ENCODE measurements at places on chromosomes 7 and 10.

DNA sequence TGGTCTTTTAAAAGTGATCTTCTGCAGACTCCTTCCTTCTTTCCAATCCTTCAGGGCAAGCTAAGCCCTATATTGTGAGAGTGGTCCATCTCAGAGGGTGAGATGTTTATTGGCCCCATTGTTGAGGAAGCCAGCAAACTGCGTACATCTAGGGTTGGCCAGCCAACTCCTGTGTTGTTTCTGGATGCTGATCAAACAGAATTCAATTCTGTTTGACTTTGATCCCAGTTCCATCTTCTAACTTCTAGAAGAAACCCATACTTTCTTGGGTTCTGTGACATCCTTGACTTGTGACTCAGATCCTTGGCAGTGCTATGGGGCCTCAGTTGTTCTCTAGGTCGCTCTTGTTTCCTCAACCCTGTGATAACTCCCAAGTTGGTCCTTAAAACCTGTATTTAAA lies 116.2 kb downstream of the LSMEM1 start:
- no peak for DNase-seq

DNA sequence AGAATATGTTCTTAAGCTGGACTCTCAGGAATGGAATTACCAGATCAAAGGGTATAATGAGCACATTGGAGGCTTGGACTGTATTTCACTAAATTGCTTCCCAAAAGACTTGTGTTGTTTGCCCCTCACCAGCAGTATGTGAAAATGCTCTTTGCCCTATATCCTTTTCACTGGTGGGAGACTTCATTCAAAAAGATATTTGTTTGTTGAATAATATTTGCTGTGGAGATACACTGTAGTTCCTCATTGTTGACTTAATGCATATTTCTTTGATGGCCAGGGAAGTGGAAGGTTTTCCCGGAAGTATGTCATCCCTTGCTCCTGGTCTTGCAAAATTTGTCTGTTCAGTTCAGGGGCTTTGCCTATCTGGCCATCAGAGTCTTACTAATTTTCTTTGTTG lies 19.4 kb downstream of the GSTO2 start:
- DNase-seq = no peak

GRCh38 chr7:91869661-91870060 lies 10.8 kb downstream of the MTERF1 start:
- DNase-seq = no peak

DNA sequence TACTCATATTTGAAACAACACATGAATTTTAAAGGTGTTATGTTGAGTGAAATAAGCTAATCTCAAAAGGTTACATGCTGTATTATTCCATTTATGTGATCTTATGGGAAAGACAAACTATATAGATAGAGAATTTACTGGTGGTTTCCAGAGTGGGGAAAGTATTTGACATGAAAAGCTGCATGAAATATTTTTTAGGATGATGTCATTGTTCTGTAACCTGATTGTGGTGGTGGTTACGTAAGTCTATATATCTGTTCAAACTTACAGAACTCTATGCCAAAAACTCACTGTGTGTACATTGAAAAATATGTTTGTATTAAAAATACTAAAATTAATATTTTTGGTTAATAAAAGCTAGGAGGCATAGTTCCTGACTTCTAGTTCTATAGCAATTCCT lies 453.0 kb downstream of the SORCS3 start:
- DNase-seq = no peak

GRCh38 chr7:101319401-101319800 lies 2.2 kb downstream of the IFT22 start:
- DNase-seq = no peak

DNA sequence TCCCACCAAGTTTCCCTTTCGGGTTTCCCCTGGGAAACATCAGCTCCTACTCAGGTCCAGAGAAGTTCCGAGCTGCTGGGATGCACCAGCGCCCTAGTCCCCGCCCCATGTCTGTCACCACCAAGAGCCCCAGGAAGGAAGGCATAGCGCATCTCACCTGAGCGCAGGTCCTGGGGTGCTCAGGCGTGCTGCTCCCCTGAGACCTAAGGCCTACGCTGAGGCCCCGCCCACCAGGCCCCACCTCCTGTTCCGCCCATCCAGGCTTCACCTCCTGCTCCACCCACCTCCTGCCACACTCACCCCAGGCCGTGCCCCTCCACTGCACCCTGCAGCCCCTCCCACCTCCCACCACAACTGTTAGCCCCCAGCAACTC lies 1.2 kb upstream of the TFR2 start:
- DNase-seq = peak; percentile 36

DNA sequence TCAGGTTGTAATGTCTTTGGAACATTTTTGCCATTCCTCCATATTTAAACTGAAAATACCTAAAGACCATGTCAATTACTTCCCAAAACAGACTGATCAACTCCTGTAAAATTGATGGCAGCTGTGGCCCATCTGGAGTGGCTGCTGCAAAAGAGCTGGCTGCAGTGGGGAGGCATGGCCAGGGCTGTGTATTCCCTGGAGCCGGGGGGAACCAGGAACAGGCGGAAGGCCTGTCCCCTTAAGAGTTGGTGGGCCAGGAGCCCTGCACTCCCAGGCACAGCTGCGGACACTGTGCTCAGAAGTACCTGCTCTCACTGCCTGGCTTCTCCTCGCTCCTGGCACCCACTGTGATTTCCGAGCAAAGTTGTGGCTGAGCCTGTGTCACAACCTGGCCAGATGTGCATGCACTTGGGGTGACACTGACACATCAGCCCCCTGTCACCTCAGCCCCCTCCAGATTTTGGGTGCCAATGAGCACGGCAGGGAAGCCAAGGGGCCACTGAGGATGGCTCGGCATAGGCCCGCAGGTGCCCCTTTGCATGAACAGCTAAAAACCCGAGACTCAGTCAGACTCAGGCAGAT lies 116.1 kb downstream of the DGKB start:
- DNase-seq = no peak

DNA sequence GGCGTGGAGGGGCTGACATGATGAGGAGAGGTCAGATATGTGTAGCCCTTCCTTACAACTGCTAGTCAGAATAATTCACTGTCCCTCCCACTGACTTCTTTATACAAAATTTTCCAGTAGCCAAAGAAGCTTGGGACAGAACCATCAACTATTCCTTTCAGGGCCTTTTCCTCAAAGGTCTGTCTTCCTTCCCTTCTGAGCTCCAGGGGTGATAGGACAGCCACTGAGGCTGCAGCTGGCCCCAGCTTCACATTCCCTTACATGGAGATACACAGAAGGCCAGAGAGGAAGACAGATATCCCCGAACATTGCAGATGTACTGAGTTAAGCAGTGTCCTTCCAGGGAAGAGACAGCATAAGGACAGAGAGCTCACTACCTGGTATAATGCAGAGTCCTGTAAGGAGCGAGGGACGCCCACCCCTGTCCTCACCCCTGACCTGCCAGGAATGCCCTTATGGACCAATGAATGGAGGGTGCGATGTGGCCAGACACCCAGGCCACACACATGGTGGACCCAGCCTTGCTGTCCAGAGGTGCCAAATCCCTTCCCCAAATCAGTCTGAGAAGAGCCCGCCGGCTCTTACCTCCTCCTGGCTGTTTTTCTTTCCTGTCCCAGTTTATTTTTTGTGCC lies 754.7 kb downstream of the GRID1 start:
- no peak for DNase-seq

- no peak for DNase-seq
Observed at GRCh38 chr10:96468845-96469244, 44.9 kb downstream of the TLL2 start.

- DNase-seq = no peak
Observed at GRCh38 chr10:4260483-4261124, 475.6 kb upstream of the KLF6 start.

DNA sequence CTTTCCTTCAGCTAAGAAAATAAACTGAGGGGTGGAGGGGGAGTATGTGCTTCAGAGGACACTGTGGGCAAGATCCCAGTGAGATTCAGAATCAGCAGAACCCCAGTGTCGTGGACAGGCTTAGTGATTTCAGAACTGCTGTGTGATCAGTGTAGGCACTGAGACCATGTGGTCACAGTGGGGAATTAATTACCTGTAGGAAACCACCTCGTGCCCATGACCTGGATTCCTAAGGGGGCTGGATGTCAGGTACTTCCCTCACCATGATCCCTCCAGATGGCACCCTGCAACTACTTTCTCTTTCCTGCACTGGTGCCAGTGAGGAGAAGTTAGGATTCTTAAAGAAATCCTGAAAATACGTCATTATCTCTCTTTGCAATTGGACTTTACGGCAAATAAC lies 64.4 kb downstream of the HBP1 start:
- DNase-seq = no peak

- DNase-seq = no peak
Observed at GRCh38 chr10:128068398-128069285, 57.6 kb downstream of the MKI67 start.

GRCh38 chr7:102463841-102464576 lies 654 bp downstream of the ALKBH4 start:
- DNase-seq = no peak

GRCh38 chr7:18889436-18889835 lies 228.0 kb downstream of the TWIST1 start:
- DNase-seq = no peak

GRCh38 chr7:70571961-70572360 lies 560.0 kb upstream of the GALNT17 start:
- peak; percentile 63 for DNase-seq

DNA sequence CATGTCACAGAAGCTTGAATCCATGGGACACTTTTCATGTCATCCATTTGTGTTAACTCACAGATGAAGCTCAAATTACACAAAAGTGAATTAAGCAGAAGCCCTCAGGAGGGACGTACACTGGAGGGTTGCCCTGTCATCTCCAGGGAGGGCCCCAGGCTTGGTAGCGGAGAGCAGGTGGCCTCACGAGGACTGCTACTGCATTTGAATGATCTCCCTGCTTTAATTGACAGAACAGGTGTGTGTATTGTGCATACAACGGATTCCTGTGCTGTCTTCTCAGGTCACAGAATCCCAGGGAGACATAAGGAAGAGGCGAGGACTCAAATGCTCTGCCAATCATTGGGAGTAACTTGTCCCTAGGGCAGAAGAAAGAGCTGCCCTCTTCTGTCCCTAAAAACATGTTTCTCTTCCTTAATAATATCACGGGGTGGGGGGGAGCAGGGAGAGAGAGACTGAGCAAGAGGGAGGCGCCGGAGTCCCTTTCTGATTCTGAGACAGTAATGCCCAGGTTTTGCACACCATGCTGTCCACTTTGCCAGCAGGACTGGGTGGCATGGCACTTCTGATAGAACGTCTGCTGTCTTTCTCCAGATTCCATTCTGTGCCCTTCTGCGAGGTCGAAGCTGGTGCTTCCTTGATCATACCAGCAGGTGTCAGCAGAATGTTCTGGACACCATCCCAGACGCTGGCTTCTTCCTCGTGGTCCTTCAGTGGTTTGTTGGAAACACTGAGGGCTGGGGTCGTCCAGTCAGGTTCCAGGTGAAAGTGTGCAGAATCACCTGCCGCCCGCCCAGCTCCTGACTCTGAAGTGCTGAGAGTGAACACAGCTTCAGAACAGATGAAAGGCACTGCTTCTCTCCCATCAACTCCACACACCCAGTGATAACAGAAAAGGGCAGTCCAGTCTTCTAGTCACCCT lies 26.2 kb upstream of the RASGEF1A start:
- DNase-seq = peak; percentile 56

DNA sequence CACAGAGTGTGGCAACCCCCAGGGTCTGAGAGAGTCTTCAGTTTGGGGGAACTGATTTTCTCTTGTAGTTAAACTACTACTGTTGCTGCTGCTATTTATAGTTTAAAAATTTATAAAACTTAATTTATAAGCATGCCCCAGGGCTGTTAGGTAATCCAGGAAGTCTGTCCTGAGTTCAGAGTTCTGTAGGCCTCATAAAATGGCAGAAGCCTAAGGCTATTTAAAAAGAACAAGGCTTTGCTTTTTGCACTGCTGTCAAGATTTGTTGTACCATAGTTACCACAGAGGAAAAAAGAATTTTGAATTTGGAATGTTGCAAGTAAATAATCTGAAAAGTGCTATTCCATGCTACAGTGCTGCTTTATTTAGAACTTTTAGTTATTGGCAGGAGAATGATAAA lies 66.1 kb downstream of the AGK start:
- no peak for DNase-seq

DNA sequence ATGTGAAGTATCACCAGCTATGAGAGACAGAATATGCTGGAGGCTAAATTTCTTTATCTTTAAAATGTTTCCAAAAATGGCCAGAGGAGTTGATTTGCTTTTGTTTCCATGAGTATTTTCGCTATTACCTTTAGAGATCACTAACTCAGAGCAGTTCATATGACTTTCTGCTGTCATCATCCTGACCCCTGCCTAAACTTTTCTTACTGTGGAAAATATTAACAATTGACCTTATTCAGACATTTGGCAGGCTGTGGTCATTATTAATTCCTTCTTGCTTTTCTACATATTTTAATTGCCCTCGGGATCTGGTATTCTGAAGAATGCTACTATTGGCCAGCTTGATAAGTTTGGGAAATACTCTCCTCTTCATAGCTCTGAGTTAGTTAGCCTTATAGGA lies 156.5 kb downstream of the EXOC4 start:
- DNase-seq = no peak

- DNase-seq = no peak
Observed at GRCh38 chr7:776992-777727, 50.1 kb upstream of the PRKAR1B start.

DNA sequence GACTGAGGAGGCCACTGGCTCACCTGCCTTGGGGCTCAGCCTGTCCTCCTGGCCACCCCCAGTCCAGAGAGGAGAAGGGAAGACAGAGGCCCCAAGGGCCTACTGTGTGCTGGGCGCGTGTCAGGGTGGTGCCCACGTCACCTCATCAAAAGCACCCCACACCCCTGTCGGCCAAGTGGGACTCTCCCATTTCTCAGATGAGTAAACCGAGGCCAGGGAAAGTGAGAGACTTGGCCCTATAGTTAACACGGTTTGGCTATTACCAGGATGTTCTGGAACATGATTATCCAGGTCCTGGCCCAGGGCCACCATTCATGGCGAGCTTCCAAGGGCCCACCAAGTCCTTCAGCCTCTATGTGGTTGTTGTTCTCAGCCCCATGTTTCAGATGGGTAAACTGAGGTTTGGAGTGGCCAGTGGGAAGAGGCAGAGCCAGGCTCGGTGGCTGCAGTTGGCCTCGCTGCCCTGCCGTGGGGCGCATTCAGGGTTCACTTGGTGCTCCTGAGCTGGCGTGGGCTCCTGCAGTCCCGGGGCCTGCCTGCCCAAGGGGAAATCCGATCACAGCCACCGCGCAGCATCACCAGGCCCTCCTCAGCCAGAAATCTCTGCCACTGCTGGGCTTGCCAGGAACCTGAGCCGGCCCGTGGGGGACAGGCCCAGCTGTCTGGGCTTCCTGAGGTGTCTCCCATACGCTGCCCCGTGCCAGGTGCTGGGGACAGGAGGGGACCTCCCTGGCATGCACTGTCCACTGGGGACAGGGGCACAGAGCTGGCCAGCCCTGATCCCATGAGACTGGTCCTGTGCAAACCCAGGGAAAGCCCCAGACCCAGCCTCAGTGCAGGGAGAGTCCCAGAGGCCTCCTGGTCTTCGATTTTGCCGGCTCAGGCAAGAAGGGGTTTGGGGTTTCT lies 117.7 kb upstream of the TNRC18 start:
- no peak for DNase-seq

- DNase-seq = no peak
Observed at GRCh38 chr10:10821926-10822325, 195.7 kb upstream of the CELF2 start.

DNA sequence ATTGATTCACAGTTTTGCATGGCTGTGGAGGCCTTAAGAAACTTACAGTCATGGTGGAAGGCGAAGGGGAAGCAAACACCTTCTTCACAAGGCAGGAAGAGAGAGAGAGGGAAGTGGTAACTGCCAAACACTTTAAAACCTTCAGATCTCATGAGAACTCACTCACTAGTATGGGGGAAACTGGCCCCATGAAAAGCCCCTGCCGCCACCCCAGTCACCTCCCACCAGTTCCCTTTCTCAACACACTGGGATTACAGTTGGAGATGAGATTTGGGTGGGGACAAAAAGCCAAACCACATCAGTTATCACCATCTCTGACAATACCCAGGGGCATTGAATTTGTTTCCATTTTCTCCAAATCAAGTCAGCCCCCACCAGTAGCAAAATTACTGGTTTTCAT lies 740.4 kb downstream of the GATA3 start:
- DNase-seq = no peak

All from colonic mucosa (tissue), 4 donors.